ENCODE measurements at places on chromosomes 5 and 9.
A peak's percentile ranks its signal among the peaks of the same experiment; 100 is the strongest.

DNA sequence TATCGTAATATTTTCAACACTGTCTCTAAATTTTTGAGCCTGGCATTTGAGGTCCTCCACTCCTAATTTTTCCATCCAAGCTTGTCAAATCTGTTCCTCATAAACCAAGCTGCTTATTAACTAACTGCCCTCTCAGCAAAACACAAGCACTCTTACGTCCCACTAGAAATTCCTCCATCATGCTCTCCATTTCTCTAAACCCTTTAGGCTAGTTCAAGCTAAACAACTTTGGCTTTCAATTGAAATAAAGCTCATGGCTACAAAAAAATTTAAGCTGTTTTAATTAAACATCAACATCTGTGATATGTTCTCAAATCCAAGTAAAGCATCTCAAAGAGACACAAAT, 45.7 kb downstream of the RNF145 start:
- DNase-seq, result no peak

- DNase-seq, result no peak
Measured at GRCh38 chr5:134948911-134949310, 18.8 kb upstream of the CATSPER3 start.

- DNase-seq, result no peak
Measured at GRCh38 chr5:128579093-128579492, 41.0 kb upstream of the FBN2 start.

GRCh38 chr5:97478483-97478882, 295.4 kb upstream of the RIOK2 start:
- no peak for DNase-seq

GRCh38 chr5:28451483-28451882, 1413.1 kb upstream of the CDH9 start:
- DNase-seq, result no peak

DNA sequence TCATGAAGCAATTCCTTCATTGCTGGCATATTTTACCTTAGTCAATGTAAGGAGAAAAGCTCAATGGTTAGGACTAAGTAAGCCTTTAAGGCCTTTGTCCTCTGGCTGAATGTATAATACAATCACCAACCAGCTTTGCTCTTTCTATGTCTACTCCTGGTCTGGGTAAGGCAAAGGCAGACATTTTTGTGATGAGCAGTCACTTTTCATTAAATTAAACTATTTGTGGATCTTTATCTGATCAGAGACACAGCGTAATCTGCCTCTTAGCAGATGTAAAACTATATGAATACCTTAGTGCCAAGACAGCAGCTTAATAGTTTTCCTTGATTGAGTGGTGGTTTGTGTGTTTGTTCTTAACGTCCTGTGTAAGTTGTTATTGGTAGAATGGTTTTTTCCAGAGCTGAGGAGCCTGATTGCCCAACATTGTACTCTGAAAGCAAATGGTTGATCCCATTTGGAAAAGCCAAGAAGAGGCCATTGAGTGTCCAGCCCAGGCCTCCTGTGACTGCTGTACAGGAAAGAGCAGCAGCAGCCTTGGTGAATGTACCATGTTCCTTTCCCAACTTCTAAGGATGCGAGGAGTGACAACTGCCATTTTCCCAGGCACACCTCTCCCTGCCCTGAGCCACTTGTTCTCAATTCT, 16.5 kb upstream of the CXXC5 start:
- DNase-seq, result no peak

DNA sequence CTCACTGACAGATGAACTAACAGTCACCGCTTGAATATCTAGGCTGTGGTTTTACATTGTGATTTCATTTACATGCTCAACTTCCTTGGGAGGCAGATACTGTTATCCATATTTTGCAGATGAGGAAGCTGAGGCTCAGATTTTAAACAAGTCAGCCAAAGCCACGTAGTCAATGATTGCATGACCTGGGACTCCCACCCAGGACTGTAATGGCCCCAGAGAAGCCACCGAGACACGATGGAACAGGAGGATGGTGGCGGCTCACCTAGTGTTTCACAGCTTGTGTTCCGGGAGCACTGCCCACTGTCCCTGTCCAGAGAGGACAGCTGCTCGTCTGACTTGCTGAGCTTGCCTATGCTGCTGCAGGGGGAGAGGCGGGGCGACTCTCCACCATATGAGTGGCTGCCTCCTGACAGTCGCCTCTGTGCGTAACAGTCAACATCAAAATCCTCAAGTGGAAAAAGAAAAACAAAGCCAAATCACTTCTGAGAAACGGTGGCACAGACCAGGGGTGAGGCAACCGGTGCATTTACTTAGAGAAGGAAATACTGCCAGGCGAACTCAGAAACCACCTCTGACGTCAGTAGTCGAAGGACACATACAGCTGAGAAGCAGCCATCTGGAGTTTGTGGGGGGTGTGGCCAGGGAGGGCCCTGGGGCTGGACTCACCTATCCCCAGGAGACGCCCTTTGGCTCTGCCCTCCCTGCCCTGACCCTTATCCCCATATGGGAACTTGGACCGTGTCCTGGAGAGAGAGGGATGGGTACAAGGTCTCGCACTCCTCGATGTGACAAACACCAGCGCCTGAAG, 82.5 kb downstream of the PRRT1B start:
- DNase-seq, result peak; percentile 61

- DNase-seq, result no peak
Measured at GRCh38 chr9:114003758-114004157, 74.3 kb downstream of the AMBP start.

DNA sequence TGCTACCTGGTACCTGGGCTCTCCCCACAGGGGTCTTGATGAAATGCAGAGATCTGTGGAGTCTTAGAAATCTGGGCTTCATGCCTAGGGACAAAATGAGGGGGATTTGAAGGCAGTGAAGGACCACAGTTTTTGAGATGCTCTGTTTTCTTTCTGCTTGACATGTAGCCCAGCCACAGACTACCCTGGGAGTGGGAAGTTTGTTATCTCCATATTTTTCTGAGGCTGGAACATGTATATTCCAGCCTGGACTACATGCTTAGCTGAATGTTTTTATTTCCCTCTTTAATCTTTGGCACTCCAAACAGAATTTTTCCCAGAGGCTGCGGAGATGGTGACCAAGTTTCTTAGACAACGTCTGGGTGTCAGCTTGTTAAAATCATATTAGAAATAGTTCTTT, 252.9 kb downstream of the PAPPA start:
- no peak for DNase-seq
